H1 (cell line): ENCODE measurements at places on chromosomes 7 and 10. TPM values are rescaled to one million over a fixed set of nuclear protein-coding genes. Genes with fewer than 3 reads are reported as not detected.

DNA sequence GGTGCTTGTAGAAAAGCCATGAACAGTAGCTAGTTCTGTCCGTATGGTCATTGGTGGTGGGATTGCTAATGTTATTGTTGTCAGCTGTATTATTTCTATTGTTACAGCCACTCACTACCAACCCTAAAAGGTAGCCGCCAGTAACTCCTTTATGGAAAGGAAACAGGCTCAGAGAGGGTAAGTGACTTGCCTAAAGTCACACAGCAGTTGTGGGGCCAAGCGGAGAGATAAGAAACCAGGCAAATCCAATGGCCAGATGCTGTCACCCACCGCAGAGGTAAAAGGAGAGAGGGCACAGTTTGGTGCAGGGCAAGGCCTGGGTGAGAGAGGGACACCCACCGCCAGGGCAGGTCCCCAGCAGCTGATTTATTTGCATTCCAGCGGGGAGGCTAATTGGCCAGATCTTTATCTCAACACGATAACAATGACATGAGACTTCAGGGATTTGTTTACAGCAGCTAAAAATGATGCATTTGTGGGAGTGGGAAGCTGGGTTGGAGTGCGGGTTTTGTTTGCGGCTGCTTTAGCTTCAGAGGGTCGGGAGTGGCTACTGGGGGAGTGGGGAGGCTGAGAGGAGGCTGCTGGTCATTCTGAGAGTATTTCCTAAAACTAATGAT is 8.6 kb upstream of the NKX2-3 start:
- no peak overlapping the region for H3K27ac ChIP-seq
- no peak overlapping the region for H3K4me3 ChIP-seq
- peaks cover 41% of the 10 kb centered on the region for H3K4me1 ChIP-seq
- no peak for DNase-seq
- peaks cover 100% of the 10 kb centered on the region for H3K27me3 ChIP-seq
- H3K36me3 ChIP-seq = no peaks in the 10 kb centered on the region

- DNase-seq = no peak
- H3K4me3 ChIP-seq = no peak overlapping the region
- H3K4me1 ChIP-seq = no peaks in the 10 kb centered on the region
- no peak overlapping the region for H3K27ac ChIP-seq
- H3K36me3 ChIP-seq = no peaks in the 10 kb centered on the region
Observed at GRCh38 chr10:46514431-46514861, 42.0 kb downstream of the GPRIN2 start.

DNA sequence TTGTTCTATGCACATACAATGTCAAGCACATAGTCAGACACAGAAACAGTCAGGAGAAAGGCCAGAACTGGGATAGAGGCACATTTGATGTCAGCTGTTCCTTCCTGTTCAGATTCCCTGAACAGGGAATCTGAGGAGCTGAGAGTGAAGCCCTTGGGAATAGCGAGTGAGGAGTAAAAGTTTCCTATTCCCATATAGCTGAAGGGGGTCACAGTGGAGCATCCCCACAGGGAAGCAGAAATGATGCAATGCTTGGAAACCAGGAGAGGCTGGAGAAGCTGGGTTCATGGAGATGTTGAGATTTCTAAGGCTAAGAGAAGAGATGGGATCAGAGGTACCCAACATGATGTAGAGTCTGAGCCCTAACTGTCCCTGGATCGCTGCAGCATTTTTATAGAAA is 11.3 kb upstream of the PRXL2A start:
- no peak overlapping the region for H3K27ac ChIP-seq
- no peaks in the 10 kb centered on the region for H3K27me3 ChIP-seq
- no peak overlapping the region for H3K4me3 ChIP-seq
- DNase-seq = no peak

DNA sequence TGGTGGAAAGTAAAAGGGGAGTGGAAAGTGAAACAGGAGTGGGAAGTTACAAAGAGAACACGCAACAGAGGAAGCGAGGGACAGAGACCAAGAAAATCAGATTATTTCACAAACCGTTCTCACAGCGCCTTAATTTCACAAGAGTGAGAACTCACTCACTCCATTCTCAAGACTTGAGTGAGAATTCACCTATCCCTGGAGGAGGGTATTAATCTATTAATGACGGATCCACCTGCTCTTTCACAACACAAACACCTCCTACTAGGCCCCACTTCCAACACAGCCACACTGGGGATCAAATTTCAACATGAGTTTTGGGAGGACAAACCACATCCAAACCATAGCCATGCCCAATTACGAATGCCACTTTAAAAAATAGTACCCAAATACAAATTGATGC is 297.6 kb downstream of the GPAM start:
- H3K4me3 ChIP-seq = no peak overlapping the region
- H3K4me1 ChIP-seq = no peaks in the 10 kb centered on the region
- no peaks in the 10 kb centered on the region for H3K27me3 ChIP-seq

- no peaks in the 10 kb centered on the region for H3K36me3 ChIP-seq
- DNase-seq = no peak
- no peak overlapping the region for H3K27ac ChIP-seq
- no peak overlapping the region for H3K4me3 ChIP-seq
- H3K4me1 ChIP-seq = no peaks in the 10 kb centered on the region; the same call in none of the 2 replicates
Observed at GRCh38 chr10:49300140-49300974, 1.4 kb downstream of the C10orf71 start.

- no peak overlapping the region for H3K27ac ChIP-seq
- H3K4me1 ChIP-seq = peaks cover 8% of the 10 kb centered on the region
- no peaks in the 10 kb centered on the region for H3K36me3 ChIP-seq
- H3K27me3 ChIP-seq = no peaks in the 10 kb centered on the region
- H3K4me3 ChIP-seq = no peak overlapping the region
- no peak for DNase-seq
Observed at GRCh38 chr10:63763744-63764143, 242.5 kb downstream of the REEP3 start.

DNA sequence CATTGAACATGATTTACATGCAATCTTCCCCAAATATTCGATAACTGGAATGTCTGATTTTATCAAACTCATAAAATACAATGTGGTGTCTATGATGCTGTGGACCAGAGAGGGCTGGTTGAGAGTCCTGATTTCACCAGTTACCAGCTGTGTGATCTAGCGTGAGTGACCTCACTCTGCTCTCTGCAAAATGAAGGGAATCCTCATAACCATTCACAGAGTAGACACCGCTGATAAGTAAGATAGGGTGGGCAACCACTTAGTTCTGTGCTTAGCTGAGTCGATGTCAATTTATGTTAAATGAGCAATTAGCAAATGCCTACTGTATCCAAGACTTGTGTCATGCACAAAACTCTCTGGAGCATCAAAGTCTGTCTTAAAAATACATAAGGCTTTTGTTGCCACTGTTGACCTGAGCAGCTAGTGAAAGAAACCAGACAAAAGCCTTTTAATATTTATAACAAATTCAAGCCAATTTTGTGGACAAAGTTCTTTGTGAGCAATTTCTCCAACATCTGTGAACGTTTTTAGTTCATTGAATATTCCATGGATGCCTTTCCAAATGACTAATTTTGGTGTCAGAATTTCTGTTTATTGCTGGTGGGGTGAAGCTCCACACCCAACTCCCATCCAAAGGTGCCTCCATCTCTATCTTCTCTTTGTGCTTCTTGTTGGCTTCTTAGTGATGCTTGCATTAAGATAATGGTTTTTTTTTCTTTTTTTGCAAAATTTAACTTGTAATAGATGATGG is 314.2 kb downstream of the ADRA2A start:
- no peak overlapping the region for H3K27ac ChIP-seq
- H3K4me1 ChIP-seq = no peaks in the 10 kb centered on the region
- H3K27me3 ChIP-seq = no peaks in the 10 kb centered on the region
- no peak for DNase-seq
- no peak overlapping the region for H3K4me3 ChIP-seq

DNA sequence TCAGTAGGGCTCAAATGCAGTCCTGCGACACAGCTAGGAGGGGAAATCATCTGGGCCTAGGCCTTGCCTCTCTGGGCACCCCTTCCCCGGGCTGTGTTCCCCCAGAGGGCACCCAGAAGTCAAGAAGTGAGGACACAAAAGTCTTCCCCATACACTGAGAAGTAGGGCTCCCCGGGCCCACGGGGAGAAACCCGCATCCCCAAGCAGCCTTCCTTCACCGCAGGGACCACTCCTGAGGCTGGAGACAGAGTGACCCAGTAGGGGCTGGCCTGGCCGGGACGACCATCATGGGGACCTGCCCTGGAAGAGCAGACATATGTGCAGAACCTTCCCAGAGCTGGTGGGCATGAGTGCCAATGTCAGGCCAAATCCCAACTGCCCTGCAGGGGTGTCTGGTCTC is 163.5 kb downstream of the GFRA1 start:
- no peak overlapping the region for H3K27ac ChIP-seq
- H3K27me3 ChIP-seq = no peaks in the 10 kb centered on the region
- no peak overlapping the region for H3K4me3 ChIP-seq
- DNase-seq = no peak

The MYPN gene
- not detected in 2 replicates for total RNA-seq

The ACSM6 gene
- 0.27 TPM in 1 of 2 replicates, not detected in the other for total RNA-seq
